ENCODE measurements at places on chromosomes 1 and 21.

- no peak for DNase-seq
These were observed 231.7 kb upstream of the B3GALT2 start for GRCh38 chr1:193417945-193418744.

DNA sequence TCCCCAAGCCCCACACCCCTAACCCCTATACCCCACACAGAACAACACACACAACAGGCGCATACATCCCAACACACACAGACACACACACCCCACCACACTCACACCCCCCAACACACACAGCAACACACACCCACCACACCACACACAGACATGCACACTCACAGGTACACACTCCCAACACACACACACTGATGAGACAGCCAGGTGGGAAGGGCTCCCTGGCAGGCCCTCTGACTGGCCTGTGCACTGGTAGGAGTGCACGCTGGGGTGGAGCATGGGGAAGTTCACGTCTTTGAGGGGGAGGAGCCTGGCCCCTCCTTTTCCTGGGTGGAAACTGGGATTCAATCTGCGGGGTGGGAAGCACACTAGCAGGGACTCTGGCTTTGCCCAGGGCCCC lies 116.7 kb downstream of the RHOU start:
- DNase-seq = no peak

DNA sequence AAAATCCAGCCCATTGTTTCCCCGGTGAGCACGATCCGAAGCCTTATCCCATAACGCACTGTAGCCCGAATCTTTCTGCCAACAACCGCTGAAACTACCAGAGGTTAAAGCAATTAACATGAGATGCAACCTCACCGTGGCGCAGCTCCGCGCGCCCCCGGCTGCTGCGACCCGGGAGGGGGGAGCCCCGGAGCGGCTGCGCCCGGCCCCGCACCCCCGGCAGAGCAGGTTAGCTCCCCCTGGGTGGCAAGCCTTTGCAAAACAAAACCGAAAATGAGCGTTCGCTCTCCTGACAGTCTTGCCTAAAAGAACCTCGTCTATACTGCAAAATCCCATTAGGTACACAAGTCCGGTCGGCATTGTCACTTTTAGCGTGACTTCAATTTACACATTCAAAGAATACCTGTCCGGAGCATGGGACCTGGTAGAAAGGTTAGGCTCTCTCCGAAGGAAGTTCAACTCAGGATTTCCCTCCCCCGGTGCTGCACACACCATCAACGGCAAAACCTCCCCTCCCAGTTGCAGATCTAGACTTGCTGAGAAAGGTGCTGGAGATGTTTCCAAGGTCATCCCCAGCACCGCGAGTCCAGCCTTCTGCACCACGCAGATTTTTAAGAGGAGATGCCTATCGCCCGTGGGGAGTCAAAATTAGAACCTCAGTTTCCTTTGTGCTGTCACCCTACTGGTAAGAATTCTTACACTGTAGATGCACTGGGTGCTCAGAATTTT lies 107.5 kb downstream of the ZNF281 start:
- peak; percentile 33 for DNase-seq

GRCh38 chr1:72366466-72366865 lies 84.1 kb upstream of the NEGR1 start:
- no peak for DNase-seq

GRCh38 chr1:208028526-208028925 lies 117.6 kb upstream of the CD34 start:
- DNase-seq = no peak

DNA sequence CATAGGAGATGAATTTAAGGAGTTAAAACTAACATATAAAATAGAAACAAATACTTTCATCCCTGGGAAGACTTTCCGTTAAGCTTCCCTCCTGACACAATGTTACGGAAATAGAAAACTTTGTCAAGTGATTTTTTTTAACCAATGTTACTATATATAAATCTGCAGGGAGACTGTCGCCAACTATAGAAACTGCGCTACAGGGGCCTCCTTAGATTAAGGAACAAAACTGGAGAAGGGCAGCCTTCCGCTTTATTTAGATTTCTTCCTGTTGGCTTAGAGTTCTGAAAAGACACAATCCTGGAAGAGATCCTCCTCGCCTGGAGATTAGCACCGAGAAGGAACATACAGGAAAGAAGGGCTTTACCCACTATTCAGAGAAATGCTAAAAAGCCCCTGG lies 1.5 kb downstream of the MGST3 start:
- DNase-seq = no peak

DNA sequence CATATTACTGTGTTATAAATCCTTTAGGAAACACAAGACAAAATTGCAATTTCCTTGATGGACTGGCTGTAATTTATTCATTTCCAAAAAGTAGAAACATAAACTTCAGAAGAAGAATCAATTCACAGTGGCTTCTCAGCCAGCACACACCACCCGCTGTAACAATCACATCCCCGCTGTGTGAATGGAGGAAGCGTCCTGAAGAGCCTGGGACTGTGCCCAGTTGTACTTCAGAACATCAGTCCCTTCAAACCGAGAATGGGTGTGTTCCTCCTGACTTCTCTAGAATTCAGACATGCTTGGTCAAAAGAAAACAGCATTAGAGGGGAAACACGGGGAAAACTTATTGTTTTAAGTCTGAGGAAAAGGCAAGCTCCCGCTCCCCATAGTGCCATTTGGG lies 28.8 kb upstream of the CD84 start:
- DNase-seq = no peak

DNA sequence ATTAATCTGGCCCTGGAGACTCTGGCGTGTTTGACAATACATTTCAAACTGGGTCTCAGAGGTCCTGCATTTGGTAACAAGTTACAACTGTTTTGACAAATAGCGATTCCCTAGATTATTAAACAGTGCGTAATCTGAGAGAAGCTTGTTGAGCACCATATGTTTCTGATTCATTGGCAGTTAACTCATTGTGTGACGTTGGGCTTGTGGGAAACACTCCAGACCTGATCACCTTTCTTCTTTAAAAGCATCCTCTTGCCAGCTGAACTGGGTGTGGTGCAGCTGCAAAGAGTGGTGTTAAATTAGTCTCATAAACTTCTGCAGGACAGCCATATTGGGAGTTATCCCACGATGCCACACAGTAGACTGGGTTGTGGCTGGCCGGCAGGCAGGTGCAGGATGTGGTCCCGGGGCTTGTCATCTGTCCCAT lies 82.7 kb downstream of the CDC7 start:
- DNase-seq = no peak

DNA sequence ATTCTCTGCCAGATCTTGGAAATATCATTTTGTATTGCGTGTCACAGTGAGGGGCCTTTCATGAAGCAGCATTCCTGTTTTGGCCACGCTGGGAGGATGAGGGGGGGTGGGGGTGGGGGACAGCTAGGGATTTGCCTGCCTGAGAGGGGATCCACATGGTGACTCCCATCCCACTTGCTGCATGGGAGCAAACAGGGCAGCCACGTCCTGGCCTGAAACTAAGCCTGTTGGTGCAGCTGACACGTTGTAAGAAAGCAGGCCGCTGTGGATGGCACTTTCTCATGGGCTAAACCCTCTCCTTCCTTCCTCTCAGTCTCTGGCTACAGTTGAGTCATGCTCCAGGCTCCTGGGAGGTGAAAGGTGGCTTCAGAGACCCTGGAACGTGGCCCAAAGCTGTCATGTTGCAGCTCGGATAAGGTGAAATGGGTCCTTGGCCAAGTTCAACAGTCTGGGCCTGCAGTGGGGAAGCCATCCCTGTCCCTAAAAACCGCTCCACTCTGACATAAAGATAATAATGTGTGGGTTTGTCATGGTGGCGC lies 346.7 kb upstream of the VAMP3 start:
- no peak for DNase-seq

GRCh38 chr21:42496839-42497202 lies 797 bp upstream of the RSPH1 start:
- no peak for DNase-seq

DNA sequence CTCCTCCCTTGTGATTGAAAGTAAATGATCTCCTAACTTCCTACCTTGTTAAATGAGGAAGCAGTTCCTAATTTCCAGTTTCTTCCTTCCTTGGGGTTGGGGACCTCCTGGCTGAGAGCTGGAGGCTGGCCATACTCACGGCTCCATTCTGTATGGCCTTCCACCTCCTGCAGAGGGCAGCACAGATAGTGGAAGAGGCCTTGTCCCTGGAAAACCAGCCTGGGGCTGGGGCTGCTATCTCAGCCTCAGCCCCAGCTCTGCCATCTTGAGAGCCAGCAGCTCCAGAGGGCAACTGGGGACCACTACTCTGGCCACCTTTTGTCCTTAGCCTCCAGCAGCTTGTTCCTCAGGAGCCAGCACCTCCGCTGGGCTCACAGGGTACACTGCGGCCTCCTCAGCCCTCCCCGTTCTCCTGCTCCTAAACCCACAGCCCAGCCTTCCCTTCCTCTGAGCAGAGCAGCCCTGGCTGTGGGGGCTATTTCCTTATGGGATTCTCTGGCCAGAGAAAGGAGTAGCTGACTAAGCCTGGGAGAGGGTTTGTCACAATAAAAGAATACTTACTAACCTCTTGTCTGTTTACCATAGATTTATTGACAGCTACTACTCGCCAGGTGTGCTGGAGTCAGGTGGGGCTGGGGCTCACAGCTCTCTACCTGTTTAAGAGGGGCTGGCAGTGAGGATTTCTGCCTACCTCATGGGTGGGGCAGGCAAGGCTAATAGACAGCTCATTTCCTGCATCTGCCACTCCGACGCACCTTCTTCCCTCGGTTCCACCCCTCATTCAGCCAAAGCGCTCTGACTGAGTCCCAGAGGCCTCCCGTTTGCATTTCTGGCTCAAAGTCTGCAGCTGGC lies 6.3 kb downstream of the TMEM234 start:
- peak; percentile 40 for DNase-seq

DNA sequence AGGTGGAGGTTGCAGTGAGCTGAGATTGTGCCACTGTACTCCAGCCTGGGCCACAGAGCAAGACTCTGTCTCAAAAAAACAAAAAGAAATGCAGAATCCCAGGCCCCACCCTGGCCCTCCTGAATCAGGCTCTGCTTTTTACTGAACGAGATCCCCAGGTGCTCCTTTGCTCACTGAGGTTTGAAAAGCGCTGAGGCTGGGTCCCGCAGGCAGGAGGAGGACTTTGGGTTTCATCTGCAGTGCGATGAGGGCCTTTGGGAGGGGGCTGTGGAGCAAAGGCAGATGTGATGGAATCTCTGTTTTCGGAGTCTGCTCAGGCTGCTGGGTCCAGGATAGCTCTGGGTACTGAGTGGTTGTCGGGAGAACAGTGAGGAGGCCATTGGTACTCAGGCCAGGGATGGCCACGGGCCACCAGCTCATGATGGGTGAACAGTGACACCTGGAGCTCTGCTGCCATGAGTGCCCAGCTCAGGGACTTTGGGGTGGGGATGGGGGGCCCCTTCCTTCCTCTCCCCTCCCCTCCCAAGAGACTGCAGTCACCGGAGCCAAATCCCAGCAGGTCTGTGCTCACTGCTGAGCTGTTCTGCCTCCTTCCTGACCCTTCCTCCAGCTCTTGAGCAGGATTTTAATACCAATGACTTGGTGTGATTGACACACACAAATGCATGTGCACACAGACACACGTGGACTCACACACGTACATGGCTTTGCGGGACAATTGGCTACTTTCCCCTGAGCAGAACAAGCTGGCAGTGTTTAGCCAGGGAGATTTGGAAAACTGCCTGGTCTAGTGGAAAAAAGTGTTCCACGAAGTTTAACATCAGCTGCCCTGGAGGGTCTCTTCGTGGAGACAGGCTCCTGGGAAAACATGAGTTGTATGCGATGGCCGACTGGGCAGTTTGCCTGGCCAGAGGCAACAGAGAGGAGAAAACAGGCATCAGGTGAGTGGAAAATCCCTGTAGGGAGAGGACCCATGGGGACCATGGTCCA lies 3.6 kb upstream of the DHRS3 start:
- DNase-seq = no peak

DNA sequence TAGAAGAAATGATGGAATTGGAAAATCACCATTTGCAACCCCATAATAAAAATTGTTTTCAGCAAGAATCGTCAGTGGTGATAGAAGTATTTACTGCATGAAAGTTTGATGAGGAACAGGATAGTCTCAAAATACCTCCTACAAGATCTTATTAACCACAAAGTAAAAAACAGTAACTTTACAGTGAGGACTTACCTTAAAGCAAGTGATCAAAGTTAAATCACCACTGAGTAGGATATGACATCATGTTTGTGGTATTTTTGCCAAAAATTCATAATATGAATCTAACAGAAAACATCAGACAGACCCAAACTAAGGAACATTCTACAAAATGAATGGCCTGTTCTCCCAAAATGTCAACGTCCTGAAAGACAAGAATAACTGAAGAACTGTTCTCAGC lies 19.9 kb downstream of the ALDH9A1 start:
- DNase-seq = no peak

DNA sequence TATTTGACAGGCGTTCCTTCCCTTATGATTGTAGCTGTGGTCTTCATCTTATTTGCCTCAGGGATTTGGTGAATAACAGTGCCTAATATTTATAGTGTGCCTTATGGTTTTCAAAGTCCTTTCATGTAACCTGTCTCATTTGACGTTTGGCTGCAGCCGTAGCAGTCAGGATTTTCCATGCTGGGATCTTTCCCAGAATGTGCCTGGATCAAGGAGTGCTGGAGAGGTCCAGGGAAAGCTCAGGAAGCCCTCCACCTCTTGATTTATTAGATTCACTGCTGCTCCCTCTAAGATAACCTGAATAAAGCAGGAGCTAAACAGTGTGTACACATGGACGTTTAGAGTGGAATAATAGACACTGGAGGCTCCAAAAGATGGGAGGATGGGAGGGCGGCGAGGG lies 5.2 kb downstream of the C1orf21 start:
- DNase-seq = no peak

DNA sequence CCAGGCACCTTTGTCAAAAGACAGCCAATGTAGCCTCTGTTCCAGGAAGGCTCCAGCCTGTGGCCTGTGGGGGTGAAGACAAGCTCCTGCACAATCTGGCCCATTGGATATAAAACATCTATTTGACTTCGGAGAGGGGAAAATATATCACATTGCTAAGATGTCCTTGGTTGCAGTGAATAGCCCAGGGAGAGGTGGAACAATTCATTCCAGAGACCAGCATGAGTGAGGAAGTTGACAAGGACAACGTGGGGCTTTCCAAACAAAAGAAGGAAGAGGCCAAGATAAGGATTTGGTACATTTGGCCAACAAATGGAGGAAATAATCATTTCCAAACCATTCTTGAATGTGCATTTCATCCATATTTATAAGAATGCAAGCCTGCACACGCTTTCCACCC lies 187.0 kb downstream of the ETS2 start:
- DNase-seq = no peak

GRCh38 chr1:89719502-89720306 lies 86.8 kb downstream of the LRRC8C start:
- DNase-seq = no peak

DNA sequence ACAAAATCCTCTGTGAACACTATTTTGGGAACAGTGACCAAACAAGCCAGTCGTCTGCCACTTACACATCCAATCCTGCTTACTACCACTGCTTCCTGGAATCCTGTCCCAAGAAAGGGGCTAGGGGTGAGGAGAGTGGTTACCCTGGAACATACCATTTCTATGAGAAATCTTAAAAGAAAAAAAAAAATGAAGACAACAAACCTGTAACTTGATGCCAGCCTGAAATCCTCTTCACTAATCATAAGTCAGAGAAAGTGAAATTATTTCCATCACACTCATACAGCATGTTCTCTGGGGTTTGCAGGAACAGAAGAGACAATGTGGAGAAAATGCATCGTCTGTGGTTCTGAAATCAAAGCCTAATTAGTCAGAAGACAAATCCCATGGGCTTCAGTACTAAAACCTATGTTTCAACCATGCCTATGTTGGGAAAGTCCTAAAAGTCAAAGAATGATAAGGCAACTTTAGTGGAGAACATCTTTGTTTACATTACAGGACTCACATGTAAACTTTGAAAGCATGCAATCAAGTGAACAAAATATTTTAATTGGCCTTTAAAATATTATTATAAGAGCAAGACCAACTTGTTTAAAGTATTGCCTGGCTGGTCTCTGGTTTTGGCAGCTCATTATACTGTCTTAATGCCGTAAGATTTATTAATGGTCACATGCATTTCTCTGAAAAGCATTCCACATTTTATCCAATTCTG lies 220.7 kb downstream of the LTN1 start:
- DNase-seq = no peak

Measured in effector memory CD4-positive, alpha-beta T cell (primary cell).